ENCODE measurements at places on chromosomes 11 and 22. TPM values are rescaled to one million over a fixed set of nuclear protein-coding genes. Genes with fewer than 3 reads are reported as not detected.
A peak's percentile ranks its signal among the peaks of the same experiment; 100 is the strongest.

DNA sequence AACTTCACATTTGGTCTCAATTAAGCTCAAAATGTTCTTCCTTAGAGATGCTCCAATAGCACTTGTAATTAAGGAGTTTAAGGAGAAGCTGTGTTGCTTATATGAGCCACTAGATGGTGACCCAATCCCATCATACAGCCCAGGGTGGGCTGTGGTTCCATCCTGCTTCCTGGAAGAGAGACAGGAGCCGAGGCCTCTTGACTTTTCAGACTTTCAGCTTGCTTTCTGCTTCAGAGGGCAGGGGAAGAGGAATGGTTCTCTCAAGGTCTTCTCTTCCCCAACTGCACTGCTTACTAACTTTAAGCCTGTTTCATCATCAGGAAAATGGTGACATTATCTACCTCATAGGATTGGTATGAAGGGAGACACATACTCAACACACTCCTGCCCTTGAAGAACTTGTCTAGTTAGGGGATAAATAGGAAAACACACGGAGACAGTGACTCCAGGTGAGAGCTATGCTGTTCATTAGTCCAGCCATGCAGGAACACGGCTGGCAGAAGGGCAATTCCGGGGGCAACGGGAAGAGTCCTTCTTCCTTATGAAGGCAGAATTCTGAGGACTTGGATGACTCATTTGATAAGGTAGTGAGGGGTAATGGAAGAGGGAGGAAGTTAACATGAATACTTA is 20.1 kb downstream of the TMEM218 start:
- DNase-seq = peak; percentile 60

CRYBB2 gene
- 0.48 TPM for polyA plus RNA-seq

DNA sequence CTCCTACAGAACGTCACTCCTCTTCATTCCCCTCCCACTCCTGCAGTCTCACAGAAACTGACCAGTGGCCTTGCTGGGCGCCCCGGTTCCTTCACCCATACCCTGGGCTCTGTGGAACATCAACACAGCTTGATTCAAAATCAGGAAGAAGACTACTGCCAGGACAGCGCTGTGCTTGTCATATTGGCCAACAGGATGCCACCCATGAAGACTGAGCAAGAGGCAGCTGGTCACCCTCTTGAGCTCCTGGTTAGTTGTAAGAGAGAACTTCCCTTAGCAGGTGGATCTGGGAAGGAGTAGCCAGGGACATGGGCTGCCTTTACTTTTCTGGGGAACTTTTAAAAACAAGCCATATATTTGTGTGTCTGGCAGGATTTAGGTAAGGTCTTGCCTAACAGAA is 110.4 kb upstream of the TIMP3 start:
- DNase-seq = no peak

GRCh38 chr11:116862185-116862584 is 24.8 kb upstream of the APOA1 start:
- no peak for DNase-seq

DNA sequence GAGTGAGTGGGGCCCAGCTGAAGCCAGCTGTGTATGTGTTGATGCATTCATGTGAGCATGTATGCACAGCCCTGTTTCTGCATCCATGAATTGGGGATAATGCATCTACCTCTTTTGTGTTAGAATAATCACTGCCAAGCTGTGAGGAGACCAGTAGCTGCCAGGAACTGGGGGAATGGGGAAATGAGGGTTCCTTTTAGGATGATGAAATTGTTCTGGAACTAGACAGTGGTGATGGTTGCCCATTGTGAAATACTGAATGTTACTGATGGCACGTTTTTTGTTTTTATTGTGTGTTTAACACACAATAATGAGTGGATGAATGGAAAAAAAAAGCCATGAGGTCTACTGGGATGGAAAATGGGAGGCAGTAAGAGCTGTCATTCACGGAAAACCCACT is 45.3 kb upstream of the WNT11 start:
- no peak for DNase-seq

DNA sequence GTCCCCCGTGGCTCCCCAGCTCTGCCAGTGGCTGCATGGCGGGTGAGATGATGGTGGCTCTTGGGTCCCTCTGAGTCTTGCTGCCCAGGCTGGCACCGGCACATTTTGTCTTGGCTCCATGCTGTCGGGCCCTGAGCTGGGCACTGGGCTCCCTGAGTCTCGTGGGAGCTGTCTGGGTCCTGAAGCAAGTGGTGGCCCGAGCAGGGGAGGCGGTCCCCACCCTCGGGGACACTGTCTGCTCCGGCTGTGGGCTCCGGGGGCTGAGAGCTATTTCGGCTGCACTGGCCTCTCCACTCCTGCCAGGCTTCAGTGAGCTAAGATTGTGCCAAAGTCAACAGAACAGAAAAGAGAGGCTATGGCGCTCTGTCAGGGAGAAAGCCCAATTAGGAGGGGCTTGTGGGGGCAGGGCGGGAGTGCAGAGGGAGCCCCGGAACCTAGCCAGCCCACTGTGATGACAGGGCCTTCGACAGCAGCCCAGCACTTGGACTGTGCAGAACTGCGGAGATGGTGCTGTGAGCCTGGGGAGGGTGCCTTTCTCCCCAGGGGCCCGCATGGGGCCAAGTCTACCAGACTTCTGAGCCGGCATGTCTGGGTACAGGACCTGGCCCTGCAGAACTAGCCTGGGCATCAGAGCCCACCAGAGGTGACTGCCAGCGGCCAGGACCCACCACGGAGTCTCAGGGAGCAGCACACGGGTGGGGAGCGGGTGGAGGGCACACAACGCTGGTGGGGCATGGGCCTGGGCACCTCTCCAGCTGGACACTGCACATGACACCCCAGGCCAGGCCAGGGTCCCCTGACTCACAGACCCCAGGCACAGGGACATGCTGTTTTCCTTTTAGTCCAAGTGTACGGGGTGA is 38.0 kb downstream of the RTN4R start:
- DNase-seq = no peak

LIMK2 gene
- polyA plus RNA-seq = 50.8 TPM

GRCh38 chr11:43947815-43948214 is 5.4 kb downstream of the C11orf96 start:
- no peak for DNase-seq

TMEM191B gene
- polyA plus RNA-seq = 0.83 TPM

- no peak for DNase-seq
Observed at GRCh38 chr11:11312738-11313137, 40.3 kb downstream of the CSNK2A3 start.

GRCh38 chr22:50071432-50072166 is 13.5 kb upstream of the TTLL8 start:
- no peak for DNase-seq

GRCh38 chr11:118898400-118899295 is 15.0 kb downstream of the CXCR5 start:
- DNase-seq = no peak
